ENCODE measurements at places on chromosomes 7 and 10.

DNA sequence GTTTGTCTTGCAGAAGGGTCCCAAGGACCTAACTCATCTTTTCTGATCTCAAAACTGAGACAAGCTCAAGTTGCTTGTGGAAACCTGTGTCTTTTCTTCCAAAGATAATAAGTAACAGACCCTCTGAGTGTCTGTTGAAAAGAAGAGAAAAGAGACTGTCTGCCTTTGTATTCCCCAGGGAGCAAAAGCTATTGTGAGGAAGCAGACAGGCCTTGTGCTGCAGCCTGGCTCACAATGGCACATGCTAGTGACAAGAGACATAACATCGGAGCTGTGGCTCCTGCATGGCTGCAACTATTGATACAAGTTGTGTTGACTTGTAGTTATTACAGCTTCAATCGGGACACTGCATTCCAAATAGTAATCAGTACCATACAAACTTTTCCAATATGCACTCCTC is 202.9 kb downstream of the DKK1 start:
- no peak for DNase-seq

GRCh38 chr10:79130255-79130654 is 61.5 kb downstream of the ZMIZ1 start:
- DNase-seq: no peak

DNA sequence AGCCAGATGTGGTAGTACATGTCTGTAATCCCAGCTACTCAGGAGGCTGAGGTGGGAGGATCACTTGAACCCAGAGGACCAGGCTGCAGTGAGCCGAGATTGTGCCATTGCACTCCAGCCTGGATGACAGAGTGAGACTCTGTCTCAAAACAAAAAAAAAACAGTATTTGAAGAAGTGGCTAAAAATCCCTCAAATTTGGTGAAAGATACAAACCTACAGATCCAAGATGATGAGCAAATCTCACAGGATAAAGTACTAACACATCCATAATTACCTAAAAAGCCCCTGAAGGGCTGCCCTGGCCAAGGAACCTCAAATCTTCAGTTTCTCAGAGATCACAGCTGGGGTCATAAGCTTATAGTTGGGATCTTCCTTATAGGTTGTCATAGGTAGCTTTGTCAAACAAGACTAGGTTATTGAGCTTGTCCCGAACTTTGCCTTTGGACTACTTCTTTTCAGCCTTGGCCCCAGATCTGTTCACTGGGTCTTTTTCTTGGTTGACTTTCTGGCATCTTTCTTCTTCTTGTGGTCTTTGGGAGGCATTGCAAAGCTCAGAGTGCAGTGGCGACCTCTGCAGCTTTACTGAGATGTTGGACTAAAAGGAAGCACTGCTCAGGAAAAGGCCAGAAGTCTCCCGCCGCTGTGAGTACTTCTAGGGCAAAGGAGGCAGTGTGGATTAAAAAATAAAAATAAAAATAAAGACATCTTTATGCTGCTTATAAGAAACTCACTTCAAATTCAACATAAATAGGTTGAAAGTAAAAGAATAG is 28.6 kb upstream of the SAR1A start:
- no peak for DNase-seq

DNA sequence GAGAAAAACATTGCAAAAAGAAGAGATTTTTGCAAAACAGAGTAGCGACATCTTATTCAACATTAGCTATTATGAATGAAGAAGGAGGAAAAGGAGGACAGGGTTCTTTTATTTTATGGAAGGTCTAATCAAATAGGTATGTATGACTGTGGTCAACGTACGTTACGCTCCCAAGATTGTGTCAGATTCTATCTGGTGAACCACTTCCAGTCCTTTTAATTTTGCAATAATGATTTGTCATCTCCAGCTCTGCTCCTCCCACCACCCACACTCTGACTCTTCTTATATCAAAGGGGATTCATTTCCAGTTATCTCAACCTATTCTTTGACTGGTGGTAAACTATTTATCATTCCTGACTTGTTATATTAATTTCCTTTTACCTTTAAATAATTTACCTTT is 259.9 kb downstream of the CACNA2D1 start:
- DNase-seq: no peak

DNA sequence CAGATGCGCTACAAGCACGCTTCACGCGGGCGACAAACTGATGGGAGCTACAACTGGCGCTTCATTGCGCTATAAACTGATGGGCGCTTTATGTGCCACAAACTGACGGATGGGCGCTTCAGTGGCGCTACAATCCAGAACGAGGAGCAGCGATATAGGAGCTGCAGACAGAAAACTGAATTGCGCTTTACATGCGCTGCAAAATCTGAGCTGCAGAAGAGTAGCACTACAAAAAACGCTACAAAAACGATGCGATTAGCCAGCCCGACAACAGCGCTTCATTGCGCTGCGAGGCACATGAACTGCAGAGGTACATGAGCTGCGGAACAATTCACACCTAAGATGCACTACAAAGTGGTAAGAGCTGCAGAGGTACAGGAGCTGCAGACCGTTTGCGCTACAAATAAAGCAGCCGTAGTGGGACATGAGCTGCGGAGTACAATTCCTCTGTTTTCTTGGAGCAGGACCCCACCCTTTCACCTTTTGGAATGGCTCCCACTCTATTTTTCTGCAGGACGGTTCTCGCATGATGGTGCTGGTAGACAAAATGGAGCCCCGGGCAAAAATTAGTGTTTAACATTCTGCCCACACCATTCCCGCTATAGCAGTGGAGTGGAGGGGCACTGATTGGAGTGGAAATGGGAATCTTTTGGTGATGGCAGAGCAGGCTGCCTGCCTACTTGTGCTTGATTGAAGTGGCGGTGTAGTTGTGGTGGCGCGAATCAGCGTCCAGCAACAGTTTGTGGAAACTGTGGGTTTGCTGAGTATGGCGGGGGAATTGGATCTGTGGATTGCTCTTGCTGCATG is 1.2 kb upstream of the SGCE start:
- no peak for DNase-seq

GRCh38 chr10:51716981-51717380 is 17.6 kb upstream of the CSTF2T start:
- DNase-seq: no peak

DNA sequence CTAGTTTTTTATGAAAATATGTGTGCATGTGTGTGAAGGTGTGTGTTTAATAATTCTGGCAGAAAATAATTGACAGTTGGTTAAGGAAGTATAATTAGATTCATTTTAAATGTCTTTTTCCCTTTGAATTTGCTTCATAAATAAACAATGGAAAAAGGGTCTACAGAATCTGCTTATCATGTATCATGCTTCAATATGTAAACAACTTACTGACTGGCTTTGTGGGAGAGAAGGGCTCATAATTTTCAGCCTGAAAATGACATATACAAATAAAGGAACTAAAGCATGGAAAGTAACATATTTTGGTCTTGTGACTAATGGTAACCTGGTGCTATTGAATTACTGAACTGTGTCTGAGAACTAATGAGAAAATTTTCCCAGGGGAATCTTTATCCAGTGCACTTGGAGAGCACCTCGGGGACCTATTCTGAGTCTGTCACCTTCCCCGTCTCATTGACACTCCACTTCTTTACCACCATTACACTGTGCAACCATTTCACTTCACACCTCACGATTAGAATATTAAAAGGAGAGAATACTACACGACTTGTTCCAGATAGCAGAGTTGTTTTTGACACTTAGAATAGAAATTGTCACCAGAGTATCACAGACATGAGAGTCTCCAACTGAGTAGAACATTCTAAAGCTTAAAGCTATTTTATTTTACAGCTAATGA is 298.6 kb downstream of the TFEC start:
- no peak for DNase-seq

GRCh38 chr7:74496272-74496671 is 42.6 kb downstream of the GTF2IRD1 start:
- DNase-seq: no peak

DNA sequence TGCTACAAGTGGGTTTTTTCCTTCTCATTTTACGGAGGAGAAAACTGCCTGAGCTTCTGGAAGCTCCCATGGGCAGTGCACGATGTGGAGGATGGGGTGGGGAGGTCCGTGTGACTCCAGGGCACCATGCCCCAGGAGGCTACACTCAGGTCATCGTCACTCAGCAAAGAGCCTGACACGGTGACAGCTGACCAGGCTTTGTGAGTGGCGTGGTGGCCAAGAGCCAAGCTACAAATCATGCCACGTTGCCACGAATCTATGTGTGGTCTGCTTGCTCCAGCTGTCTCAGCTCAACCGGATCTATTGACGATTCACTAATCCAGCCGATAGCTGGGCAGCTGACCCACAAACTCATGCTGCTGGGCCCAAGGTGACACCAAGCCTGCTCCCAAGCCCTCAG is 27.6 kb upstream of the C10orf71 start:
- peak; percentile 65 for DNase-seq

DNA sequence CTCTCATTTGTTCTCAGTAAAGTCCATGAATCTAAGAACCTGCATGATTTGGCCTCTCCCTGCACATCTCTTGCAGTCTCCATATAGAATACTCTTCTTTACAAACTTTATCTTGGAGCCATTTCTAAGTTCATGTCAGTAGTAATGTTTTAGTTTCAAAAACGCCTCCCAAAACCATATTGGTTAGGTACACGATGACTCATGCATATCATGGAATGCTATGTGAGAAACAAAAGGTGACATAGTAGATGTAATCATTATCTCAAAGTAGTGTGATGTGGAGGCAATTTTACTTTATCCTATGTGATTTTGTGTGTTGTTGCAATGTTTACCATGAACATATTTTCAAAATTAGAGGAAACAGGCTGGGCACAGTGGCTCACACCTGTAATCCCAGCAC is 520.7 kb downstream of the KCNMA1 start:
- no peak for DNase-seq

DNA sequence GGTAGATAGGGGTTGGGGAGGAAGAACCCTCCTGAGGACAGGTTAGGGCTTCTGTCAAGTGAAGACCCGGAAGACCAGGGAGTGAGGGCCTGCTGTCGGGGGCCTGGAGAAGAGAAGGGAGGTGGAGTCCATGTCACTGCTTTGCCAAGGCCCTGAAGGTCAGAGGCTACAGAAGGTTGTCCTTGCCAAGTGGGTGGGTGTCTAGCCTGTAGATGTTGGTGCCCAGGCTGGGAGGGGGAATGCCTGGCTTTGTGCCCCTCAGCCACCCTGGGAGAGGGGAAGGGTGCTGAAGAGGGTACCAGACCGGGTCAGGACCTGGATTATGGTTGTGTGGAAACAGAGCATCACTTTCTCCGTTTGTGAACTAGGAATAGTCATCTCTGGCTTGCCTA is 67.2 kb upstream of the AQP1 start:
- no peak for DNase-seq

GRCh38 chr10:129622736-129623135 is 155.7 kb downstream of the MGMT start:
- no peak for DNase-seq

DNA sequence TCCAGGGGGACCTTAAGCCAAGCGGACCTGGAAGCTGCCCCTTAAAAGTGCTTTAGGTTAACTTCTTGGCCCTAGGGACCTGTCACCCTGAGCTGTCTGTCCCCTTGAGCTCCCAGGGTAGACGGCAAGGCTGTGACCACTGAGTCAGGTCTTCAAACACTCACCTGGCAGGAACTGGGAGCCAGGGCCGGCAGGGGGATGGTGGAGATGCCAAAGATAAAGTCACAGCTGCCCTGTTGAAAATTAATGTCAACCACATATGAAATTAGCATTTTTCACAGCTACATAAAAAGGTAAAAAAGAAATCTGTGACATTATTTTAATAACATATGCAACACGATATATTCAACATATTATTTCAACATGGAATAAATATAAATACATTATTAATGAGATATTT is 271.0 kb downstream of the GFRA1 start:
- DNase-seq: no peak

DNA sequence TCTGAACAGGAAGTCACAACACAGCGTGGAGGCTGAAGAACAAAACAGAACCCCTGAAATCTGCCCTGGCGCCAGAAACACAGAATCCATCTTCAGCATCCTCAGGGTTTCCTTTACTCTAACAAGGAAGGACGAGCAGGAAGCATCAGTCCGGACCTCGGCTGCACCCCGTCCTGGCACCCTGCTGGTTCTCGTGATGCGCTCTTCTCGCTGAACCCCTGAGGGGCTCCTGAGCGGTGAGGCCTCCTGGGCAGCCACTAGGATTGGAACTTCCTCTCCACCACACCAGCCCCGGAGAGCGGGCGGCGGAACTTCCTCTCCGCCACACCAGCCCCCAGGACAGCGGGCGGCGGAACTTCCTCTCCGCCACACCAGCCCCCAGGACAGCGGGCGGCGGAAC is 461.9 kb downstream of the PTPRN2 start:
- DNase-seq: no peak

DNA sequence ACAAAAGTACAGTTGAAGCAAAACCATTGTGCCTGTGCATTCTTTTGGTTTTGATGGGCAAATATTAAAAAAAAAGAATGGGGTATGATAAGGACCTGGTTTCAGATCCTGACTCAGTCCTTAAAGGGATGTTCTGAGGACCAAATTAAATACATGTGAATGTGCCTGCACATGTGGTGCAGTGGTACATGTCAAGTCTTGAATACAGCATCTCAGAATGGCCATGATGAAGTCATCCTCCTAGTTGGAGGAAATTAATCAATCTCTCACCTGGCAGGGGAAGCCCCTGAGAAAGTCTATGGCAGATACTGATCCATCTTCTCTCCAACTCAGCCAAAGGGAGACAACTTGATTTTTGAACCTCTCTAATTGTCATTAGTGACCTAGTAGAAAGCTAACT is 207.0 kb downstream of the SUGCT start:
- no peak for DNase-seq
